ENCODE measurements at places on chromosomes 2 and 18. TPM values are rescaled to one million over a fixed set of nuclear protein-coding genes. Genes with fewer than 3 reads are reported as not detected.

GRCh38 chr2:124640221-124640750 is 615.2 kb downstream of the CNTNAP5 start:
- DNase-seq = no peak

DNA sequence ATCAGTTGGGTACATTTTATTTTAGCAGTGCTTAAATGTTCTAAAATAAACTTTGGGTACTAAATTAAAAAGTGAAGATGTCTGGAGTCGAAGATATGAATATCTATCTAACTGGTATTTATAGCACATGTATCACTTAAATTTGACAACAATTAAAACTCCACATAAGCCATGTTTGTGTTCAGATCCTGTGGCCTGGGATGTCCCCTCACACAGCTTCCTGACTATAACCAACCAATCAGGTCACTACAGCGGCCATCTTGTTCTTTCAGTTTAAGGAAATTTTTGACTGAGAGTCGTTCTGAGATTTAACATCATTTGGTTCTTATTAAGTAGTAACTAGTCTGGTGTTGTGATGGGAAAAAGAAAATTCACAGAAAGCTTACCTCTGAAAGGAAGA is 170.7 kb upstream of the NRP2 start:
- DNase-seq = no peak

The GCKR gene
- total RNA-seq = 0.98 TPM

- no peak for DNase-seq
These were observed 500.5 kb upstream of the RAB6C start for GRCh38 chr2:129478902-129479517.

- no peak for DNase-seq
These were observed 51.3 kb downstream of the TMEM163 start for GRCh38 chr2:134667541-134667940.

DNA sequence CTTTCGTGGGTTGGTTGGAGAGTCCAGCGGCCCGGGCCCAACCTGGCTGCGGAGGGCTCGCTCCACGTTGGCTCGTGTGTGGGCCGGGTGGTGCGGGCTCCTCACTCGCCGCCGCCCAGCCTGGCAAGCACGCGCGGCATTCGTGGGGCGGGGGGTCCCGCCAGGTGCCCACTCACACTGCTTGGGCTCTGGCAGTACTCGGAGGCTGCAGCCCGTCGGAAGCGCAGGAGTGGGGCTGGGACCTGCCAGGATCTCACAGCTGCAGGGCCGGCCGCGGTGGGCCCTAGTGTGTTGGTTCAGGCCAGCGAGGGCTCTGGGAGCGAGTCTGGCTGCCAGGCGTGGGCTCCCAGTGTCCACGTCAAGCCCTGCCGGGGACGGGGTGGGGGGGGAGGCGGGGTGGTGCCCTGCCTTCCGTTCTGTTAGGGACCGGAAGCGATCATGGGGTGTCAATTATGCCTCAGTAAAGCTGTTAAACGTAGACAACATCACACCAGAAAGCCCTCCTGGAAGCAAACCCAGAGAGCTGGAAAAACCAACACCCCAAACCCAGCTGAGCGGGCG is 1.0 kb upstream of the HS6ST1 start:
- peak; percentile 95 for DNase-seq

DNA sequence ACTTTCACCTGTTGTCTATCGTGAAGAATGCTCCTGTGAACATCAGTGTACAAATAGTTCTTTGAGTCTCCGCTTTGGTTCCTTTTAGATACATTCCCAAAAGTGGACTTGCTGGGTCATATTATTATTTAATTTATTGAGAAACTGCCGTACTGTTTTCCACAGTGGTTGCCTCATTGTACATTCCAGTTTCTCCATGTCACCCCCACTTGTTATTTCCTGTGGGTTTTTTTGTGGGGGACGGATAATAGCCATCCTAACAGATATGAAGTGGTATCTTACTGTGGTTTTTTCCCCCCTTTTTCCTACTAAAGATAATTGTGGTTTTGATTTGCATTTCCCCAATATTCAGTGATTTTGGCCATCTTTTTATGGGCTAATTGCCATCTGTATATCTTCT is 53.8 kb downstream of the SMCHD1 start:
- DNase-seq = no peak

- no peak for DNase-seq
These were observed 297.2 kb upstream of the SLC14A2 start for GRCh38 chr18:45317948-45318640.

GRCh38 chr2:30628341-30628740 is 178.9 kb downstream of the CAPN13 start:
- no peak for DNase-seq

DNA sequence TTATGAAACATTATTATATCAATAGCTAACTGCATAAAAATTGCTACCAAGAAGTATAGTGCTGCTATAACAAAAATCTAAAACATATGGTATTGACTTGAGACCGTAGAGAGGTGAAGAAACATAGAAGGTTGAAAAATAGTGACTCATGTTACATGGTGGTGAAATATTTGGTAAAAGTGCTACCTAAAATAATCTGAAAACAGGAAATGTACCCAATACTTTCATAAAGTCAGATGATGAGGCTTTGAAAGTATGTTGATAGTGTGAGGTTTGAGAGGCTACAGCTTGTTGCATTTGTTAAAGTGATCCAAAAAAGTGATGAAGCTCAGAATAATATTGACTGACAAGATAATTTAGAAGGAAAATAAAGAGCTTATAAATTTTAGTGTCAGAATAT is 718.7 kb upstream of the SLC8A1 start:
- DNase-seq = no peak

DNA sequence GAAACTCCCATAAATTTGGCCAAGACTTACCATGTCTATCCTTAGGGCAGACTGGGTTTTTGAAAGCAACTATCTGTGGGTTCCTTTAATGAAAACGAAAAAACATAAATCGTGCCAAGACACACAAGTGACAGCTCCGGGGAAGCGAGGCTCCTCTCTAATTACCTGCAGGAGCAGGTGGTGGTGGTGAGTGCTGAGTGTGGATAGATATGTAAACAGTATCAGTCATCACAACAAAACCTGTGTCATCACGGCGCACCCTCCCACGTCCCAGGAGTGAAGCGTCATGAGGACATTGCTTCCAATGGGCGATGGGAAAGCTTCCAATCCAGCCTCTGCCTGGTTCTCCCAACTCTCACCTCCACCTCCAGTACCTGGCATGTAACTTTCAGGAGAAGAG is 31.3 kb downstream of the ACKR3 start:
- DNase-seq = no peak

DNA sequence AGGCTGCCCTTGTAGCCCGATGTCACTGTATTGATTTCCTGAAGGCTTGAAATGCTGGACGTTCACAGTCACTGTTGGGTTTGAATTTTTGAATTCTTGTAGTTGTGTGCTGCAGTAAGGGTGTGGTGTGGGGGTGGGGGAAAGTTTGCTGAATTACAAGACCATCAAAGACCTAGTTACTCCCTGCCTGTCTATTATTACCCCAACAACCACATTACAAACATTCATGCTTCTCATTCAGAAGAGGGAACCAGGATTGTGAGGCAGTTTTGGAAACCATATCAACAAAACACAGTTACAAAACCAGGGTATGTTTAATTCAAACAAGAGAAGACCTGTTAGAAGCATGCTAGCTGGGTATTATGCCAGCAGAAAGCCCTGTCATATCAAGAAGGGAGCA is 85.8 kb downstream of the CLHC1 start:
- DNase-seq = no peak

GRCh38 chr2:185919155-185919554 is 180.6 kb downstream of the FSIP2 start:
- no peak for DNase-seq

DNA sequence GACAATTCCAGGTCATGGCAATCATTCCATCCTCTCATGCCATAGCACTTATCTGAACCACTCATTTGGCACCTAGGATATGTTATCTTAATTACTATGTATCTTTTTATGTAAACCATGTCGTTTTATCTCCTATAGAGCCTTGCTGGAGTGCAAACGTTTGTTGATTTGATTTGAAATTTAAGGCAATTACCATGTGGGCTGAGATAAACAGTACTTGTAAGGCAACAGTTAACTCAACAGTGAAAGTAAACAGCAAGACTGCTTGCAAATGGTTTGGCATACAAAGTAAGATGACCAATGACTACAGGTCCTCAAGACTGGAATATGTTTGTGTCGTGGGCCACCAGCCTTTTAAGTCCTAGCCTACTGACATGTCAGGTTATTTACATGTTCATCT is 133.7 kb upstream of the ZFP36L2 start:
- DNase-seq = no peak

DNA sequence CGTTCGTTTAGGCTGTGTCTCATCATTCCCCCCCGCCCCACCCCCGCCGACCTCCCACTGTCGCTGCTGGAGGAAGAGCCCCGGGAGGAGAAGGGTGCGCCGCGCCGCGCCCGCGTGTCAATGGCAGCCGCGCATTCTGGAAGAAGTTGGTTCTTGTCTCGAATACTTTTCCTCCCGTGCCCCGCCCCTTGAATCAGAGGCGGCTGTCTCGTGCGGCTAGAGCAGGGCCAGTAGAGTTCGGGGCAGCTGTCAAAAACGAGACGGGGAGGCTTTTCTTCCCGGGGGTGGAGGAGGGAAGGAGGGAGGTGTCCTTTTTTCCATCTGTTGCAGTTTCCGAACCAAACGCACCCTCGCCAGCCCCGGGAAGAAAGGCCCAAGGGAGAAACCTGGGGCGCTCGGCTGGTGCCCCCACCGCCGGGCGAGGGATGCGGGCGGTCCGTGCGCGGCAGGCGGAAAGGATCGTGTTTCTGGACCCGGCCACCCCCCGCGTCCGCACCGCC is 410 bp upstream of the TGIF1 start:
- DNase-seq = no peak
